ENCODE measurements at places on chromosomes 13 and 19.

DNA sequence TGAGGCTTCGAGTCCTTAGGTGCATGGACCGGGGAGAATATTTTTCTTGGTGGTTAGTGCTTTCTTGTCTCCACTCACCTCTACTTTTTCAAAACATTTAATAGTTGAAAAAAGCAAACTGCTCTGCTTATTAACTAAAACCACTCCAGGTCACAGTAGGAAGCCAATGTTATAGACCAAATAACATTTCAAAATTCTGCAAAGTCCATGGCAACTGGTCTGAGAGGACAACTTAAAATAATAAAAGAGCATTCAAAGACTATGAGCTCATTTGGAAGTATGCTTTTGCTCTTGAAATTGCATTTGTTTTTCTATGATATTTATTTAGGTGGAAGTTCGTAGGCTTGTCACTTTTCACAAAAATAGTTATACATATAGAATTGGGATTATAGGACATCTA lies 483.0 kb downstream of the DCT start:
- no peak for DNase-seq

DNA sequence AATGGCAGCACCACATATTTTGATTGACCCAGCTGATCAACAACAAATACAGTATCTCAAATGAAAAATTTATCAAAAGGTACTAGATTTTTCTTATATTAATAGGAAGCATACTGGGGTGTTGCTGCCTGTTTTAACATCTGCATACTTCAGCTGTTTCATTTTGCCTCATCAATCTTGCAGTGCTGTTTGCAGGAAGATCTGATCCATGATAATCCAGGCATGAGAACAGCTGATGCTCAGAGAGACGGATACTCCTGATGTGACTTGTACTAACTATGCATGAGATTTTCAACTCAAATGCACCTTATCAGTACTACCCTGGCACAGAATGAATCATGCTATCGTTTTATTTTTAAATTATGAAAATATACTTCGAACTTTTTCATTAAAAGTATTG lies 2136.8 kb downstream of the PCDH9 start:
- DNase-seq = no peak

DNA sequence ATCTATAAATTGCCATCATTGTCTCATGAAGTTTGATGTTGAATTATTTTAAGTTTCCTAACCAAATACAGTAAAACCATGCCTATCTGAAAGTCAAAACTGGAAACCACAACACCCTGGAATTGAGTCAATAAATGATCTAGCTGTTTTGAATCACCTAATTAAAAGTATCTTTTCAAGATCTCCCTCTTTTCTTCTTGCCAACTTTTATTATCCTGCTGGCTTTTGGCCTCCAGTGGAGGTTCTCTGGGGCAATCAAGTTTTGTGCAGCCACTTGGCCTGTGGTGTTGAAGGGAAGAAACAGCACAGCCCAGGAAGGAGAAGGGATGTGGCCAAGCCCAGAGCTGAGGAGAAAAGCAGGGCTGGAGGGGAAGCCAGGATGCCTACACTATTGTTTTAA lies 255.4 kb downstream of the COG6 start:
- no peak for DNase-seq

- DNase-seq = no peak
Measured at GRCh38 chr19:6983448-6983847, 37.8 kb downstream of the MBD3L2B start.

GRCh38 chr19:29411113-29411581 lies 114.6 kb upstream of the VSTM2B start:
- DNase-seq = no peak

GRCh38 chr19:53432088-53432661 lies 391 bp downstream of the ZNF761 start:
- no peak for DNase-seq

- DNase-seq = no peak
Measured at GRCh38 chr13:99989276-99990125, 7.9 kb downstream of the ZIC2 start.

DNA sequence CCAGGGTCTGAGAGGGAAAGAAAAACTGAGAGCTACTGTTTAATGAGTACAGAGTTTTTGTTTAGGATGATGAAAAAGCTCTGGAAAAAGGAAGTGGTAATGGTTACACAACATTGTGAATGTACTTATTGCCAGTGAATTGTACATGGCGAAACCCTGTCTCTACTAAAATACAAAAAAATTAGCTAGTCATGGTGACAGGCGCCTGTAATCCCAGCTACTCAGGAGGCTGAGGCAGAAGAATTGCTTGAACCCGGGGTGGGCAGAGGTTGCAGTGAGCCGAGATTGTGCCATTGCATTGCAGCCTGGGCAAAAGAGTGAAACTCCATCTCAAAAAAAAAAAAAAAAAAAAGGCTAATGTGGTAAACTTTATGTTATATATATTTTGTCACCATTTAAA lies 96.3 kb downstream of the VWA8 start:
- no peak for DNase-seq

DNA sequence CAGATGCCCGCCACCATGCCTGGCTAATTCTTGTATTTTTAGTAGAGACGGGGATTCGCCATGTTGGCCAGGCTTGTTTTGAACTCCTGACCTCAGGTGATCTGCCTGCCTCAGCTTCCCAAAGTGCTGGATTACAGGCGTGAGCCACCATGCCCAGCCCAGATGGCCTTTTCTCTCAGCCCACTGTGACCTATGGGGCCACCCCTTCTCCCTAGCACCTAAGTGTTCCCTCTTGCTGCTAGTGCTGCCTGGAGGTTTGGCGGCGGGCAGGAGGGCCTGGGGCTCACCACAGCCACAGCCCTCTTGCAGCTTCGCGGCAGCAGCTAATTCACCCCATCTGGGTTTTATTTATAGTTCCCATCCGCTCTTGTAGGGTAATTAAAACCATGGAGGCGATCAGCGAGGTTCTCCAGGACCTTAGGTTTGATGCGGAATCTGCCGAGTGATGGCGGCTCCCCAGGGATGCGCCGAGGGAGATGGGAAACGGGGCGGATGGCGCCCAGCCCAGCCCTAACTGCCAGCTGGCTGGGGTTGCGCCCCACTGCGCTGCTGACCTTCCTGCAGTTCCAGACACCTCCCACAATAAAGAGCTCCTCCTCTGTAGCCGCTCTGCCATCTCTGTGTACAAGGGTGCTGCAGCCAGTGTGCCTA lies 3.3 kb downstream of the REX1BD start:
- no peak for DNase-seq

GRCh38 chr13:54636231-54636630 lies 1607.6 kb downstream of the OLFM4 start:
- no peak for DNase-seq

DNA sequence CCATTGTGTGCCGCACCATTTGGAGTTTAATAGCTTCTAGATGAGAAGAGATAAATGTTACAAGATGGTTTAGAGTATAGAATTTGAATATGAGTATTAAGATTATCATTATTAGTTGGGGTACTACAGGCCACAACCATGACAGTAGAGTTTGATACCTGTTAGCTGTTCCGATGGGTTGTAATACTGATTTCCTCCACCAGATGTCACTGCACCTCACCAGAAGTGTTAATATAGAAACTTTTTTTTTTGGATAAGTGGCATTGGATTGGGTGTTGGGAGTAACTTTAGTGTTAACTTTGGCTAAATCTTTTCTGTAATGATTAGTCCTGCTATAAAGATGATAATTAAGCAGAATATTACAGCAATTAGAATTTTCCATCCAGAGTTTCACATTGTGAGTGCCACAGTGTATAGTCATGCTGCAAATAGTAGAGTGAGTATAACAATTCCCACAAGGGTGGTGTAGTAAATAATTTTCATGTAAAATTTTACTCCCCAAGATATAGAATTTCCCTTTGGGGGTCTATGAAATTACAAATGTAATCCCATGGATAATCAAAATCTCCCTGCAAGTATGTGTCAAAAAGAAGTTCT lies 56.3 kb downstream of the PSG3 start:
- DNase-seq = peak; percentile 1

- DNase-seq = no peak
Measured at GRCh38 chr13:44031555-44031954, 151.9 kb downstream of the LACC1 start.

DNA sequence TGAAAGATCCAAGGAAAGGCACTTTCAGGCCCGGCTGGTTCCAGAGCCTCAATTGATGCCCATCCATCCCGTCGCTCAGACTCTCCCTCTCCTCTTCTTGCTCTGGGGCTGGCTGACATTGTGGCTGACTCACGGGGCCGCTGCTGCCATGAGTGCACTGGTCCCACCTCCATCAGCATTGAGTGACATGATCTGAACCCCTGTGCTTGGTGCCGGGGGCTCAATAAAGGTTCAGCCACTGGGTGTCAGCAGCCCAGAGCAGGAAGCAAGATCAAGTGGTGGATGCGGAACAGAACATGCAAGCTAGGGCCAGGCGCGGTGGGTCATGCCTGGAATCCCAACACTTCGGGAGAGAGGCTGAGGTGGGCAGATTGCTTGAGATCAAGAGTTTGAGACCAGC lies 39.5 kb downstream of the COMP start:
- no peak for DNase-seq

GRCh38 chr13:75873494-75873893 lies 237.4 kb downstream of the LMO7 start:
- DNase-seq = no peak

DNA sequence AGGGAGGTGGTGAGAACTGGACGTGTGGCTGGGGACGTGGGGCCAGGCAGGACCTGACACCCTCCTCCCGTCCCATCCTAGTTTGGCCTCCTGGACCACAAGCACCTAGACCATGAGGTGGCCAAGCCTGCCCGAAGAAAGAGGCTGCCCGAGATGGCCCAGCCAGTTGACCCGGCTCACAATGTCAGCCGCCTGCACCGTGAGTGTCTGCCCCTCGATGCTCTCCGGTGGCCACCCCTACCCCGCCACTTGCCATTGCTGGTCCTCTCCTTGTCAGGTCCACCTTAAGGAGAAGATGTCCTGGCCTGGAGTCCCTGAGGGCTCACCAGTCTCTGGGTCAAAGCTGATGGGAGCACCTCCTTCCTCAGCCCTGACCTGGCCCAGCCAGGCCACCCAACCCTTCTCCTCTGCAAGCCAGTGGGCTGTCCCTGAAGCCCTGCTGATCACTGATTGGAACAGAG lies 2.2 kb downstream of the ANGPTL4 start:
- DNase-seq = no peak

GRCh38 chr19:38134540-38135149 lies 89.4 kb downstream of the DPF1 start:
- DNase-seq = no peak

- DNase-seq = no peak
Measured at GRCh38 chr13:71067165-71067815, 799.7 kb downstream of the DACH1 start.

DNA sequence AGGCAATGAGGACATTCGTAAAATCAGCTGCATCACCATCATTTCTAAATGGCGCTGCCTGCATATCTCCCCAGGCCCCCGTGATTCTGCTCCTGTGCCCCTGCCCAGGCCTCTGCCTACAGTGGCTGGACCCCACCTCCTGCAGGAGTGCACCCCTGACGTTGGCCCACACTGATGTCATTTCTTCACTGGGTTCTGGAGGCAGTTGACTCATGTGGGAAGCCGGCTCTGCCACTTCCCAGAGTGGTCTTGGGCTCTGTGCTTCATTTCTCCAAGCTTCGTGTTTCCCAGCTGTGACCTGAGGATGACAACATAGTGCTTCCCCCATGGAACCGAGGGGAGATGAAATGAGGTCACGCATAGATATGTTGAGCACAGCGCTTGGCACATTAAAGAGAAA lies 19.9 kb downstream of the CCNE1 start:
- no peak for DNase-seq

GRCh38 chr13:43648733-43649132 lies 138.0 kb downstream of the ENOX1 start:
- no peak for DNase-seq

DNA sequence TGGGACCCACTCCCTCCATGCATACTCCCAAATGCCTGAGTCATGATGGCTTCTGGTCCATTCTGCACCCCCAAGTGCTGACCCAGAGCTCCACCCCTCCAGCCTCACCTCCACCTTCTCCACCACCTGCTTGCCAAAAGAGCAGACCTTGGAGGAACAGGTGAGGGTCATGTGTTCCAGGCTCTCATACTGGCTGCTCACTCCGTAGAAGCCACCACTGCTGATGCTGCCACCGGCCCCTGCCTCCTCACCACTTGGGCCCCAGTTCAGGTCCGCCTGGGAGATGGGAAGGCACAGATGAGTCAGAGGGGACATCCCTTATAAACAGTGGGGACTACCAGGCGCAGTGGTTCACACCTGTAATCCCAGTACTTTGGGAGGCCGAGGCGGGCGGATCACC lies 7.9 kb downstream of the CD37 start:
- DNase-seq = no peak

Data from kidney glomerular epithelial cell (primary cell).